Fibroblast of skin of scalp (primary cell): ENCODE measurements at places on chromosomes 2 and 18.
A peak's percentile ranks its signal among the peaks of the same experiment; 100 is the strongest.

GRCh38 chr2:241959751-241960269, 90.3 kb downstream of the RTP5 start:
- no peak for DNase-seq

- peak; percentile 86 for DNase-seq
These were observed 77.7 kb downstream of the TRIM43 start for GRCh38 chr2:95669441-95669991.

DNA sequence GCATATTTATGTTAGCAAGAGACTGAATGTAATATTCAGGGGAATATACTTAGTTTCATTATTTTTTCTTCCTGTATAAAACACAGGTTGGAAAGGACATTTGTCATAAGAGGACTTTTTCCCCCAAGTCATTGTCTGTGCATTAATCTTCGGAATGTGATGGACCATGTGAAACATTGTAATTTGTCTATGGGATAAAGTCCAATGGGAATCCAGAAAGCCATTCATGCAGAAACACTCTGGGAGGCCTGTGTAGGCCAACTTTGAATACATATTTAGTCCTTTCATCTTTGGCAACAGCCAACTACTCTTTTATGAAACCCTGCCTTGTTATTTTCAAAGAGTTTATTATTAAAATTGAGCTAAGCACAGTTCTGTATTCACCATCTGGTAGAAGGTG, 386.4 kb downstream of the PIK3C3 start:
- DNase-seq = no peak

GRCh38 chr2:150134223-150134857, 353.1 kb downstream of the RND3 start:
- peak; percentile 42 for DNase-seq

DNA sequence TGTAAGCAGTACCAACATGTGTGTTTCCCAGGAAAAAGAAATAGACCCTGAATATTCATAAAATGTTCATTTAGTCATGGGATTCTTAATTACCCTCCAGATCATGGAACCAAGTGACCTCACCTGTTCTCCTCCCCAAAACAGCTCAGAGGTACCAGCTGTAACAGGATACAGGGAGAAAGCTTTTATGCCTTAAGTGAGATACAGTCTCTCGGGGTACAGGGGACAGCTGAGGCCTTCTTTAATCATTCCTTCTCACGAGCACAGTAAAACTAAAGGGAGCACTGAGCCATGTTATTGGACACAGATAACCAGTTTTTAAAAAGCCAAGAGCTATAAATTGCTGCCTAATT, 16.6 kb downstream of the EPHA4 start:
- DNase-seq = no peak

GRCh38 chr2:95310651-95311050, 13.5 kb downstream of the KCNIP3 start:
- DNase-seq = no peak

DNA sequence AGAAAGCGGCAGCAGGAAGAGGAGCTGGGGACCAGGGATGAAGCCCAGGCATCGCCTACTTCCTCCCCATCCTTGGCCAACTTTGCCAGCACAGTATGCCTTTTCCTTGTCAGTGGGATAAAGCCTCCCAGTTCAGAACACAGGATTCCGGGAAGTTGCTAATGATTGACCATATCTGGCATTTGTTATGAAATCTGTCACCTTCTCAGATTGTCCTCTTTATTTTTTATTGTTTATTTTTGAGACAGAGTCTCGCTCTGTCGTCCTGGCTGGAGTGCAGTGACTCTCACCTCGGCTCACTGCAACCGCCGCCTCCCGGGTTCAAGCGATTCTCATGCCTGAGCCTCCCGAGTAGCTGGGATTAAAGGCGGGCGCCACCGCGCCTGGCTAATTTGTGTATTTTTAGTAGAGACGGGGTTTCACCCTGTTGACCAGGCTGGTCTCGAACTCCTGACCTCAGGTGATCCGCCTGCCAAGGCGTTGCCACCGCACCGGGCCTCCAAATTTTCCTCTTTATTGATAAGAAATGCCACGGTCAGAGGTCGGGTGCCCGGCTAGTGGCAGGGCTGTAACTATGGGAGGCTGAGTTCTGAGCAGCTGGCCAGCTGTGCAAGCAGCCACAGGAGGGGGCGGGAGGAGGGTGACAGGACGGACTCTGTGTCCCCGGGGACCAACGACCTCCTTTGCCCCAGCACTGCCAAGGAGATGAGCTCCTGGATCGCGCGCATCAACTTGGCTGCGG, 24.4 kb downstream of the PSD4 start:
- DNase-seq = no peak

DNA sequence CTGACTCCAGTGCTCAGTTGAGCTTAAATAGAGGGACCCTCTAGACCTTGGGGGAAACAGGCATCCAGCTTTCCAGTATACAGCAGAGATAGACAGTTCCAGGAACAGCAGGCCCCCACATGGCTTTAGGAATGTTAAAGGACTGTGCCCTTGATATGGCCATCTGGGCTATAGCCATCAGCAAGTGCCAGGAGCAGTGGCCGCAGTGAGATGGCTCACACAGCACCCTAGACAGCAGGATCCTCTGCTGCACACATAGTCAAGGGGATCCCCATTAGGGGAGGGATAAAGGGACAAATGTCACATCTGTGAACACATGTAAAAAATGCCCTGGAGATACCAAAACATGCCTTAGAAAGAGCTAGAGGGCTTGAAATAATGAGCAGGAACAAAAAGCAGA, 213.4 kb downstream of the PTH2R start:
- DNase-seq = no peak

DNA sequence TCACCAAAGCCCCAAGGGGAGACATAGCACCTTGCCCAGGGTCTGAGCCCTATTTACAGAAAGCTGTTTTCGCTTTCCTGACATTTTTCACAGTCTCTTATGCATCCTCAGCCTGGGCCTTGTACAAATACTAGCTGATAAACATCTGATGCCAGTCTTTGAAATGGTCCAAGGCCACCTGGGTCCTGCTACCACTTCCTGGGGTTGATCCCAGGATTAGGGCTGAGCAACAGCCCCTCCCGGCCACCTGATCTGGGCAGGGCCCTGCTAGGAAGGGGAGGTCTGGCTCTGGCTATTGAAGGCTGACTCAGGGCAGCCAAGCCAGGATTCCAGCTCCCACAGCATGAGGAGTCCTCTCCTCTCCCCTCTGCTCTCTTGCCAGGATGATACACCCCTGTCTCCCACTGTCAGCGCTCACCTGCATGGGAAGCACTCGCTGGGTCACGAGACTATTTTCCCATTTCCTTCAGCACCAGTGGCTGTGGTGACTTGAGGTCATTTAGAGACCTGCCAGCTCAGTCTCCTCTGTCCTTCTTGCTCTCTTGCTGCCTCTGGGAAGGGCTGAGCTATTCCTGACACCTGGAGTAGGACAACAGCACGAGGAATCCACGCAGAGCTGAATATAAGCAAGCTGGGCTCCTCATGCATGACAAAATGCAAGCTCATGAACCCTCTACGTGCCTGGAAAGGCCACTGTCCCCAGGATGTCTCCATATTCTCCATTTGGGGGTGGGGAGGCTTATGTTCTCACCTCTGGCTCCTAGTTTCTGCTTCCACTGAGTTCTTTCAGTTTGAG, 53.0 kb upstream of the LGALSL start:
- no peak for DNase-seq

- DNase-seq = no peak
These were observed 70.3 kb upstream of the SMAD7 start for GRCh38 chr18:49021076-49021432.

GRCh38 chr2:144249035-144249637, 270.8 kb downstream of the ZEB2 start:
- DNase-seq = no peak

- DNase-seq = no peak
These were observed 48.5 kb upstream of the ASPRV1 start for GRCh38 chr2:70009762-70010575.

GRCh38 chr2:44975571-44976450, 33.4 kb downstream of the SIX2 start:
- no peak for DNase-seq

GRCh38 chr18:58350526-58350925, 278.4 kb downstream of the ALPK2 start:
- peak; percentile 12 for DNase-seq

DNA sequence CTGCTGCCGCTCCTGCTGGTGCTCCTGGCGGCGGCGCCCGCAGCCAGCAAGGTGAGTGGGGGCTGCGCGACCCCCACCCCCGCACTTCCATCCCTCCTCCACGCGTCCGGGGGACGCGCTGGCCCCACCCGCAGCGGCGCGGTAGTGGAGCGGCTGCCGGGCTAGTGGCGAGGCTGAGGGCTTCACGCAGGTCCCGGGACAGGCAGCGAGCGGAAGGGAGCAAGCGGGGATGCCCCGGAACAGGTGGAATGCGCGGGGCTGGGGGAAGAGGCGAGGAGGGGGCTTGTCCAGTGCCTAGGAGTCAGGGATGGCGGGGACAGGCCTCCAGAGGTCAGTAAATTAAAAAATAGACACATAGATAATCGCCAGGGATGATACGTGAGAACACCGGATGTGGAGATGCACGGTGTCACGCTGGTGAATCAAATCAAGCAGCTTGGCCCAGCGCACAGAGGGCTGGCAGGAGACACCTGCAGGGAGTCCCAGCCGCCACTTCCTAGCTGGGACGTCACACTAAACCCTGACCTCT, 403 bp downstream of the COL4A3 start:
- no peak for DNase-seq

GRCh38 chr18:31649978-31650719, 34.2 kb downstream of the B4GALT6 start:
- no peak for DNase-seq

DNA sequence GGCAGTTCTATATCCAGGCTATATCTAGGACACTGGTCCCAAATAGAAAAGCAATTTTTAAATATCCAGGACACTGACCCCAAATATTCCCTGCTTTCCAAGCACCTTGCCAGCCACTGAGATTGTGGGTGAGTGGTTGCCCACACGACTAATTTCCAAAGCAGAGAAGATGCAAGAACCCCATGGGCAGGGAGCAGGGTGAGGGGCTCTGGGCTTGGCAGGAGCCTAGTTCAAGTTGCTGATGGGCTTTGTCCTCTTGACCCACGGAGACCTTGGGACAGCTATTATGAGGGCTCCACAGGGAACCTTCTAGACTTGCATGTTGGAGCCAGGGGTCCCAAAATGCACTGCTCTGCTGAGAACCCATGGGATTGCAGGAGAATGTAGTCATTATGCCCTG, 146.0 kb upstream of the SMAD2 start:
- DNase-seq = no peak

DNA sequence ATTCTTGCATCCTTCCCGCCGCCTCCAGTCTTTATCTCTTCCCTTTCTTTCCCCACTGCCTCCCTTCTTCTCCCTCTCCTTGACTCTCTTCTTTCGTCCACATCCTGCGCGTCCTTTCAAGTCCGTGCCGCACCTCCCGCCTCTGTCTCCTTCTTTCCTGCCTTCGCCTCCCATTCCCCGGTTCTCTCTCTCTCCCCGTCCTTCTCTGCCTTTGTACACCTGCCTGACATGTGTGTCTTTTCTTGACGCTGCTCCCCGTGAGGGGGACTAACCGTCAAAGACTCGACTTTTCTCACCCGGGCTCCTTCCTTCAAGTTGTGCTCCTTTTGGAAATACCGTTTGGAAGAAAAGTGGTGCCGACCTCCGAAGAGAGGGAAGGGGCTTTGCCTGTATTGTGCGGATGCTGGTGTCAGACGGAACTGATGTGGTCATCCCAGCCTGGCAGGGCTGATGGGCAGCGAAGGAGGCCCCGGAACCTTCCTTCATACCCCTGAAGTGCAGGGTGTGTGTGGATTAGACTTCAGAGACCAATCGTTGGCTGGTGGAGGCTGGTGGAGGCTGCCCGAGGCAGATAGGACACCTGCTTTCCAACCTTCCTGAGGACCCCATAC, 879 bp downstream of the TMEM178A start:
- DNase-seq = no peak

GRCh38 chr2:3805201-3805939, 102.0 kb downstream of the DCDC2C start:
- no peak for DNase-seq

GRCh38 chr2:19488009-19488691, 129.7 kb upstream of the OSR1 start:
- DNase-seq = peak; percentile 47

DNA sequence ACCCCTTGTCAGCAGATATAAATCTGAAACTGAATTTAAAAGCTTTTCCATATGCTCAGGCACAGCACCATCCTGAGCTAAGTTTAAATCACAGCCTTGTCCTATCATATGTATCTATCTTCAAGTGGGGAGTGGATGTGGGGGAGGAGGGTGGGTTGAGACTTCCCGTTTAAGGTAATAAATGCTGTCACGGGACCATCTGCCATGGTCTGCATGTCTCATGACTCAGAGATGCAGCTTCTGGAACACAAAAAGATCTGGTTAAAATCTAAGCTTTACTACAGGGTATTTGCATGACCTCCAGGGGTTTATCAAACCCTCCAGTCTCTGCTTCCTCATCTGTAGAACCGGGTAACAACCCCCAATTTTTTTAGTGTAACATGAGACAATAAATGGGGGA, 377.7 kb upstream of the ST6GAL2 start:
- peak; percentile 19 for DNase-seq

DNA sequence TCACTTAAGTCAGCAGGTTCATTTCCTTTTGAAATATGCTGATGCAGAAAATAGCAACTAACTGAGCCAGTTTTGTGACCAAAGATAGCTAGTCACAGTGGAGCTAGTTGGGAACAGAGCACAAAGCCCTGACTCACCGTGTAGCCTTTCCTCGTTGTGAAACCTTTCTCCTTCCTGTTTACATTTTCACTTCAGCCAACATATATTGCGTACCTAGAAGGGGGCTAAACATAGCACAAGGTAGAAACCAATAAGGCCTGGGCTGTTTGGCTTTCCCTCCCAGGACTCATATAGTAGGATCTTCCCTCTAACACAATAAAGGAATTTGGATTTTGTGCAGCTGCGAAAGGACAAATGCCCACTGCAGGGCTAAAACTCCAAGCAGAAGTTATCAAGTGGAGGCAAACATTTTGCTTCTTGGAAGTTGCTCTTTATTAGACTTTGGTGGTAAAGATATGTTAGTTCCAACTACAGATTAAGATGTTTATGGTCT, 24.5 kb upstream of the LPIN2 start:
- DNase-seq = no peak

DNA sequence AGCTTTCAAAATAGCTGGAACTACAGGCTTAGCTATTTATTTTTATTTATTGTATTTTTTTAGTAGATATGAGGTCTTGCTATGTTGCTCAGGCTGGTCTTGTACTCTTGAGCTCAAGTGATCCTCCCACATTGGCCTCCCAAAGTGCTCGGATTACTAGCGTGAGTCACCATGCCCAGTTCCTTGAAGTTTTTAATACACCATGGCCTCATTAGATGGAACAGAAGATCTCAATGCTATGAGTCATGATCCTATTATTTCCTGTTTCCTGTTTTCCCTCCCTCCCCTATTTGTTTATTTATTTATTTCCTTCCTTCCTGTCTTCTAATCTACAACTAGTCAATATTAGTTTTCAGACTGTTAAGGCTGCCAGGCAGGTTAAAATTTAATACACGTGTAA, 309.0 kb downstream of the CMPK2 start:
- peak; percentile 57 for DNase-seq

- DNase-seq = no peak
These were observed 85.9 kb downstream of the MTCL1 start for GRCh38 chr18:8791171-8791651.

- DNase-seq = no peak
These were observed 3.3 kb upstream of the SRSF7 start for GRCh38 chr2:38754506-38754905.

GRCh38 chr18:65623676-65624075, 127.1 kb upstream of the CDH7 start:
- no peak for DNase-seq
